Right atrium auricular region (tissue), 2 donors: ENCODE measurements at places on chromosomes 13 and 19. TPM values are rescaled to one million over a fixed set of nuclear protein-coding genes. Genes with fewer than 3 reads are reported as not detected.

DNA sequence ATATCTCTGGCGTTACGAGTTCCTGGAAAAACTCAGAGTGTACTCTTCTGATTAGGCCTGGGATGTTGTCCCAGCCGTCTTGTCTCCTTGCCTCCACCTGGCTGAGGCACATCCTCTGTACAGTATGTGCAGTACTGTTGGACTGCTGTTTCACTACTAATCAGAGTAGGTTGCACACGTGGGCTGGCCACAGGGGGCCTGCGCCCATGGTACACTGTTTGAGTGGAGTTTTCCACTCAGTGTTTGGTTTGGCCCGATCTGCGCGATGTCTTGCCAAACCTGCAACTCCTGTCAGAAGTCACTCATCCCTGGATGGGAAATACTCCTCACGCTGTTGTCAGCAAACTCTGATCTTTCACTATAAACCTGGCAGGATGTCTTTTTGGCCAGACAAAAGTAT lies 189.6 kb upstream of the CSNK1A1L start:
- peaks cover 16% of the 10 kb centered on the region for H3K4me1 ChIP-seq
- H3K27me3 ChIP-seq: no peaks in the 10 kb centered on the region
- peak; percentile 71 for DNase-seq
- H3K4me3 ChIP-seq: no peak overlapping the region
- peak overlapping the region; percentile 41 for H3K27ac ChIP-seq

GRCh38 chr13:59299584-59299983 lies 864.1 kb downstream of the DIAPH3 start:
- no peak overlapping the region for H3K27ac ChIP-seq
- no peak for DNase-seq
- H3K4me1 ChIP-seq: no peaks in the 10 kb centered on the region
- H3K36me3 ChIP-seq: no peaks in the 10 kb centered on the region
- no peaks in the 10 kb centered on the region for H3K27me3 ChIP-seq

GRCh38 chr13:51714663-51715168 lies 89.2 kb downstream of the DHRS12 start:
- H3K36me3 ChIP-seq: no peaks in the 10 kb centered on the region
- no peak overlapping the region for H3K27ac ChIP-seq
- no peaks in the 10 kb centered on the region for H3K27me3 ChIP-seq
- no peaks in the 10 kb centered on the region for H3K4me1 ChIP-seq

DNA sequence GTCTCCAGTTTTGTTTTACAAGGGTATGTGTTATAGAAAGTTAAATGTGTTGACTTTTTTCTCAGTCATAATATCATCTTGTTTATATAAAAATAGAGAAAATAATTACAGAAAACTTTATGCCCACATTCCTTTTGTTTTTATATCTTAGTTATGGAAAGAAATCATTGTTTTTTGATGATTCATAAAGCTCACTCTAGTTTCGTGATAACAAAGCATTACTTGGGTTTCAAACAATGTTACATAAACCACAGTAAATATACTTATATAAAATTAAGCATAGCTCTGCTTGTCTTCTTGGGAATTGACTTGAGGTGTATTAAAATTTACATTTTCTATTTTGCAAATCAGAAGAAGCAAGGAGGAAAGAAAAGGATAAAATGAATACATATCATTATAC lies 111.8 kb downstream of the SGCG start:
- H3K27ac ChIP-seq: no peak overlapping the region
- no peaks in the 10 kb centered on the region for H3K36me3 ChIP-seq
- H3K4me3 ChIP-seq: no peak overlapping the region
- no peaks in the 10 kb centered on the region for H3K27me3 ChIP-seq
- H3K4me1 ChIP-seq: peaks cover 20% of the 10 kb centered on the region

GRCh38 chr13:39144941-39145533 lies 106.8 kb downstream of the NHLRC3 start:
- peak; percentile 67 for DNase-seq
- peaks cover 11% of the 10 kb centered on the region for H3K4me1 ChIP-seq
- no peaks in the 10 kb centered on the region for H3K36me3 ChIP-seq
- H3K4me3 ChIP-seq: no peak overlapping the region
- no peaks in the 10 kb centered on the region for H3K27me3 ChIP-seq

DNA sequence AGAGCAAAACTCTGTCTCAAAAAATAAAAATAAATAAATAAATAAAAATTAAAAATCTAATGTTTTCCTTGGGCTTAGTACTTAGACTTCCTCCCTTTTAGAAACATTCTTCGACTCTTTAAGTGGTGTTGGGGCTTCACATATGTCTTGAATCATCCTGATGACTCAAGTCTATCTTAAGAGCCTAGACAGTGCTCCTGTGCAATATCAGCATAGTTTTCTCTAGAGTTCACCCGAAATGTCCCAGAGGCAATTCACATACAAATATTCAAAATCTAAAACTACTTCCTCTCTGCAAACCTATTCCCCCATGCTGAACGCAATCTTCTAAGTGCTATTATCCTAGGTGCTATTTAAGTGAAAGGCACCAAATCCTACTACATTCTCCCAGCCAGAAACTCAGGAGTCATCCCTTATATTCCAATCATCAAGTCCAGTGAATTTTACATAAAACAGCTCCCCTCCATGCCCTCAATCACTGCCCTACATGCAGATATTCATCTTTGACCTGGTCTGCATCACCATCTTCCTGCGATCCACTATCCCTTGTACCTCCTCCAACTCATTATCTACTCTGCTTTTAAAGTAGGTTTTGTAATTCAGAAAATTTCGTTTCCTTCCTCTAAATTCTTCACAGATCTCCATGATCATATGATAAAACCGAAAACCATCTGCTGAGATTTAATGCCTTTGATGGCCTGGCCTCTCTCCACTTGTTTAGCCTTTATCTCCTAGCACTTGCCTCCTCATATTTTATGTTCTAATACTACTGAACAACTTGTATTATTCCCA lies 102.7 kb downstream of the ELF1 start:
- H3K4me3 ChIP-seq: no peak overlapping the region
- no peak overlapping the region for H3K27ac ChIP-seq
- no peaks in the 10 kb centered on the region for H3K27me3 ChIP-seq
- no peaks in the 10 kb centered on the region for H3K4me1 ChIP-seq

GRCh38 chr19:29741776-29742175 lies 26.7 kb upstream of the C19orf12 start:
- DNase-seq: no peak
- no peaks in the 10 kb centered on the region for H3K36me3 ChIP-seq
- H3K4me1 ChIP-seq: no peaks in the 10 kb centered on the region
- no peak overlapping the region for H3K27ac ChIP-seq

DNA sequence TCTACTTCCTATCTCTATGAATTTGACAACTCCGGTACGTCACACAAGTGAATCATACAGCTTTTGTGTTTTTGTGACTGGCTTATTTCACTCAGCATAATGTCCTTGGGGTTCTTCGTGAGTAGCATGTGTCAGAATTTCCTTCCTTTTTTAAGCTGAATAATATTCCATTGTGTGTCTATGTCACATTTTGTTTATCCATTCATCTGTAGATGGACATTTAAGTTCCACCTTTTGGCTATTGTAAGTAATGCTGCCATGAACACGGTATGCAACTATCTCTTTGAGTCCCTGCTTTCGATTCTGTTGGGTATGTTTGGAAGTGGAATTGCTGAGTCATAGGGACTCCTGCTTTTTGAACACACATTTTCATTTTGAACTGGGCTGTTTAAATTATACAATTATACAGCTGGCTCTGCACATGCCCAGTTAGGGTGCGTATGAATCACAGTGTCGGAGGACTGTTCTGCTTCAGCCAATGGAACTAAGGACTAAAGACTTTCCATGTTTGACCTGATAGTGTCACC lies 43.0 kb upstream of the C13orf42 start:
- no peaks in the 10 kb centered on the region for H3K36me3 ChIP-seq
- no peaks in the 10 kb centered on the region for H3K4me1 ChIP-seq
- H3K27me3 ChIP-seq: no peaks in the 10 kb centered on the region
- H3K27ac ChIP-seq: no peak overlapping the region
- no peak for DNase-seq

- DNase-seq: no peak
- no peaks in the 10 kb centered on the region for H3K27me3 ChIP-seq
- no peak overlapping the region for H3K4me3 ChIP-seq
- H3K4me1 ChIP-seq: no peaks in the 10 kb centered on the region
Measured at GRCh38 chr13:41746259-41746658, 214.7 kb downstream of the VWA8 start.

DNA sequence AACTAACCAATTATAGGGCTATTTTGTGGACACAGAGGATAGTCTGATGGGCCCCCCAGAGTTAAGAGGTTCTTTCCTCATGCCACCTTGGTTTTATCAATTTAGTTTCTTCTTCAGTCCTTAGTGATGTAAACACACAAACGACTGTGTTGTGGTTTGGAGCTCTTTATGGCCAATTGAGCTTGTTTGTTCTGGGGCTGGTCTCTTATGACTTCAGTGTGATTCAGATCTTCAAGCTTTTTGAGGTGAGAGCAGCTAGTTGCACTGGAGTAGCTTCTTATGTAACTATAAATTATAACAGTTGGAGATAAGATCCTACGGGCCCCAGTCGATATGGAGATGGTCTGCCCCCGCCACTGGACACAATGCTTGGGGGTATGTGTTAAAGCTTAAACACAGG lies 22.0 kb upstream of the GJB6 start:
- no peaks in the 10 kb centered on the region for H3K27me3 ChIP-seq
- no peak overlapping the region for H3K4me3 ChIP-seq
- no peaks in the 10 kb centered on the region for H3K4me1 ChIP-seq
- no peaks in the 10 kb centered on the region for H3K36me3 ChIP-seq
- H3K27ac ChIP-seq: no peak overlapping the region

The TEX29 gene
- total RNA-seq: not detected

The ZNF723 gene
- not detected for total RNA-seq

The NLRP11 gene
- not detected for total RNA-seq
